ENCODE measurements at places on chromosomes 1 and 21. TPM values are rescaled to one million over a fixed set of nuclear protein-coding genes. Genes with fewer than 3 reads are reported as not detected.

Gene TBCE
- total RNA-seq = 20.2 TPM

Gene TMEM125
- total RNA-seq = not detected

Gene TTC39A
- total RNA-seq = 0.30 TPM

Gene LRRC71
- 0.37 TPM for total RNA-seq

Gene HRNR
- not detected for total RNA-seq

Gene RNU1-2
- total RNA-seq = under 0.01 TPM

Gene MTARC1
- 2.5 TPM for total RNA-seq

Gene OR2T35
- not detected for total RNA-seq

Gene SYT6
- not detected for total RNA-seq

Gene RERE
- total RNA-seq = 60.9 TPM

Gene OXCT2
- total RNA-seq = 0.30 TPM

Gene SDC3
- 55.7 TPM for total RNA-seq

Gene ANGPTL7
- not detected for total RNA-seq

Gene HIVEP3
- 6.6 TPM for total RNA-seq

Gene THEM5
- not detected for total RNA-seq

Gene AGO3
- total RNA-seq = 29.0 TPM

Gene XCL1
- not detected for total RNA-seq

Gene HDAC1
- total RNA-seq = 75.1 TPM

Gene TFF1
- total RNA-seq = not detected

Gene GCSAML
- not detected for total RNA-seq

Gene GPR52
- 0.59 TPM for total RNA-seq

Gene SH3BGR
- 3.0 TPM for total RNA-seq

Gene NBPF10
- total RNA-seq = 7.2 TPM

Gene LCE6A
- total RNA-seq = not detected

Gene PRDM15
- 7.0 TPM for total RNA-seq

Gene FMOD
- 48.1 TPM for total RNA-seq

Gene SLFNL1
- 0.89 TPM for total RNA-seq

All from smooth muscle cell of the umbilical artery (primary cell).